ENCODE measurements at places on chromosomes 4 and X. TPM values are rescaled to one million over a fixed set of nuclear protein-coding genes. Genes with fewer than 3 reads are reported as not detected.

FABP2 gene
- not detected for total RNA-seq

ARR3 gene
- total RNA-seq, result not detected

C1QTNF7 gene
- total RNA-seq, result 0.59 TPM

ANKRD50 gene
- 14.7 TPM for total RNA-seq

CXCL3 gene
- 1.7 TPM for total RNA-seq

BANK1 gene
- total RNA-seq, result 1.3 TPM

HSD17B13 gene
- 0.36 TPM for total RNA-seq

EVC gene
- 4.9 TPM for total RNA-seq

OTUD6A gene
- total RNA-seq, result not detected

All from dorsolateral prefrontal cortex (tissue), 122 donors.